ENCODE measurements at places on chromosomes 7 and 10.
A peak's percentile ranks its signal among the peaks of the same experiment; 100 is the strongest.

DNA sequence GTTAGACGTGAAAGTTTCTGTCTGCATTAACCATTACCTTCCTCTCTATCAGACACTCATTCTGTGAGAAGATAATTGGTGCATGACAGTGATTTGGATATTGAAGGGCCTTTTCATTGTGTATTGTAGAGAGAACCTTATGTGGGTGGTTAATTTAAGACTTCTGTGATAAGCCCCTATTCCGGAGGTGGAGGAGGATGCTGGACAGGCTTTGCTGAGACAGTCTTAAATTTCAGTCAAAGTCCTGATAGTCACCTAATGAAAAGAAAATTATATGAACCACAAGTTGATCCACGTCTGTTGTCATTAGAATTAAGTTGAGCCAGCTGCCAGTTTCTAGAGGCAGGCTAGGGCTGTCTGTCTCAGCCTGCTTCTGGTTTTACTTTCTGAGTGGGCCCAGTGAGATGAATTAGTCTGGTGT is 62.9 kb downstream of the CELF2 start:
- no peak for DNase-seq

DNA sequence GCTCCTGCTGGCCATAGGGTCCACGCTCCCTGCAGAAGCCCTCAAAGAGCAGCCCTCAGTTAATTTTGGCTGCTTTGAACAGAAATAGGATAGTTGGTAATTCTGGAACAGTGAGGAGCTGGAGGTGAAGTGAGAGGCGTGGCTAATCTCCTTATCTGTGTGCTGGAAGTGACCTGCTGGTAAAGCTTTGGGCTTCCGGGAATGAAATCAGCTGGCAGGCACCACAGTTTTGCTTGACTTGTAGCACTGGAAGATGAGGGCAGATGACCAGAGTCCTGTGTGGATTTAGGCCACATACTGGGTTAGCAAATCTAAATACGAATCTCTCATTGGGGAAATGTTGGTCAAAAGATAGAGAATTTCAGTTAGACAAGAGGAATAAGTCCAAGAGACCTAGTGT is 10.2 kb downstream of the ATP6V0E2 start:
- DNase-seq: no peak

- DNase-seq: peak; percentile 54
These were observed 1.2 kb downstream of the CYREN start for GRCh38 chr7:135169141-135169963.

GRCh38 chr10:120077707-120078492 is 185.4 kb downstream of the SEC23IP start:
- DNase-seq: no peak

DNA sequence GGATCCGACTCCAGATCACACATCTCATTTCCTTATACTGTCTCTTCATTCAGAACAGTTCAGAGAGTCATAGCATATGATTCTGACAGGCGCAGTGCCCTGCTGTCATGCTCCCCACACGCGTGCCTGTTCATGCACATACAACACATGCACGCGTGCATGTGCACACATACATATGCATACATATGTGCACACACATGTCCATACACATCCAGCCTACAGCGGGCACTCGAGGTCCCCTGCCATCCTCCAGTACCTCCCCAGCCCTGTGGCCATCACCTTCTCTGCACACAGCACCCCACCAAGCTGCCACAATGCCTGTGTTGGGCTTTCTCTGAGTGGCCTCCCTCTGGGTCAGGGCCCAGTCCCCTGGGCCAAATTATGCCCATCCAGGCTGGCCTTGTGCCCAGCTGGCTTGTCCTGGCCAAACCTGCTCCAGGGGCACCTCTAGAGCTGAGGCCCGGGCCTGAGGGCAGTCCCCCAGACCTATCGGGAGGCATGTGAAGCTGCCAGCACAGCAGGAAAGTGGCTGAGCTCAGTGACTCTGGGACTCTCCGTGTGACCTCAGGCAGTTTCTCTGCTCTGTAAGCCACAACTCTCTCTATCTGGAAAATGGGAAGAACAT is 49.4 kb upstream of the RET start:
- no peak for DNase-seq

DNA sequence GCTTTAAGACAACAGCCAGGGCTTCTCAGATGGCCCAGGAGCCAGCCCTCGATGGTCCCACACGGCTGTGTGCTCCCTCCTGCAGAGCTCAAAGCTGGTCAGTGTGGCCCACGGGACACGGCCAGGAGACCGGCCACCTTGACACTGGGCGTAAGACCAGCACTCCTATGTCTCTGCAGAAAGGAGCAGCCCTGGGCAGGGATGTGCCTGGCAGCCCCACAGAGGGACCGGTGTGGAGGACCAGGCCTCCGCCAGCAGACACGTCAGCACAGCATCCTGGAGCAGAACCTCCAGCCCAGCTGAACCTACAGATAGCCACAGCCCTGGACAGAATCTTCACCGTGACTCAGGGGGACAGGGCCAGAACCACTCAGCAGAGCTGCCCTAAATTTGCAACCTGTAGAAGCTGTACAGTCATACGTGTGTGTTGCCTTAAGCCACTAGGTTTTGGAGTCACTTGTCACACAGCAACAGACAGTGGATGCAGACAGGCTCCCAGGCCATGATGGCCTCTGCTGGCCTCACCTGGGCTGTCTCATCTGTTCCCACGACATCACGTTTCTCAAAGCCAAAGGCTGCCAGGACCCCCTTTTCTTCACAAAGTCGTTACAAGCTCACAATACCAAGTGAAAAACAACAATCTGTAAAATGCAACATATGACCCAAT is 132.4 kb downstream of the DIP2C start:
- no peak for DNase-seq

DNA sequence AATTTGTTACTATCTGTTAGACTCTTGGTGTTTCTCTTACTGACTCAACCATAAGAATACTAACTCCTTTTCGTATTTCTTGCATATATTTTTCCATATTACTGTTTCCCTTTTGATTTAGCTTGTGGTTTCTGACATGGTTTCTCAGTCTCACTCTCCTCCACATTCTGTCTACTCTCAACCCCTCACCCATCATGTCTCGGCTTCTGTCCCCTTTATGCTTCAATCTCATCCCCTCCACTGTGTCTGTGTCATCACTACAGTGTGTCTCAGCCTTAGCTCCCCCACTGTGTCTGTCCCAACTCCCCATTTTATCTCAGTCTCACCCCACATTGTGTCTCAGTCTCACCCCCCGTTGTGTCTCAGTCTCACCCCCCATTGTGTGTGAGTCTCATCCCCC is 126.9 kb downstream of the VIPR2 start:
- DNase-seq: no peak

All from effector memory CD4-positive, alpha-beta T cell (primary cell).